ENCODE measurements at places on chromosomes 1 and 21.

DNA sequence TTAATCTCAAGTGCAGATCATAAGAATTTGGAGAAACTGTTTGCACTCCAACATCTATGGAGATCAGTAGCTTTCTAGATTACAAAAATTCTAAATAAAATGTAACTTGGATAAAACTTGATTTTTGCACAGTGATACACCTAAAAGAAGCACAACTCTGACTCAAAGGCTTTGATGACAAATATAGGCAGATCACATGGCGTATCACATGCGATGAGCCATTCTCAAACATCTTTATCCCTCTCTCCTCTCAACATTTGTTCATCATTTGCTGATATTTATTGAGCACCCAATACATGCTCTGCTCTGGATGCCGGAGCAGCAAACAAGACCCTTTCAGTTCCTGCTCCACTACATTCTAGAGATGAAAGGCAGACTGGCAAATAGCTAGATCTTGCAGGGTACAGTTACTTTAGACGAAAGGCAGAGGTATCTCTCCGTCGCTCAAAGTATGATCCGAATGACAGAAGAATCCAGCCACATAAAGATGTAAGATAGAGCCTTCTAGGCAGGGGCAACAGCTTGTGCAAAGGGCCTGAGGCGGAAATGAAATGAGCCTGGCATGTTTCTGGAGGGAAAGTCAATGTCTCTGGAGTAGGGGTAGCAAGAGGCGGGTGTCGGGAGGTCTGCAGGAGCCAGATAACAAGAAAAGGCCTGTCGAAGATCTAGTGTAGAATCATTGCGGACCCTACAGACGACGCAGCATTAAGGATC is 145.8 kb upstream of the ERRFI1 start:
- peak; percentile 54 for DNase-seq

DNA sequence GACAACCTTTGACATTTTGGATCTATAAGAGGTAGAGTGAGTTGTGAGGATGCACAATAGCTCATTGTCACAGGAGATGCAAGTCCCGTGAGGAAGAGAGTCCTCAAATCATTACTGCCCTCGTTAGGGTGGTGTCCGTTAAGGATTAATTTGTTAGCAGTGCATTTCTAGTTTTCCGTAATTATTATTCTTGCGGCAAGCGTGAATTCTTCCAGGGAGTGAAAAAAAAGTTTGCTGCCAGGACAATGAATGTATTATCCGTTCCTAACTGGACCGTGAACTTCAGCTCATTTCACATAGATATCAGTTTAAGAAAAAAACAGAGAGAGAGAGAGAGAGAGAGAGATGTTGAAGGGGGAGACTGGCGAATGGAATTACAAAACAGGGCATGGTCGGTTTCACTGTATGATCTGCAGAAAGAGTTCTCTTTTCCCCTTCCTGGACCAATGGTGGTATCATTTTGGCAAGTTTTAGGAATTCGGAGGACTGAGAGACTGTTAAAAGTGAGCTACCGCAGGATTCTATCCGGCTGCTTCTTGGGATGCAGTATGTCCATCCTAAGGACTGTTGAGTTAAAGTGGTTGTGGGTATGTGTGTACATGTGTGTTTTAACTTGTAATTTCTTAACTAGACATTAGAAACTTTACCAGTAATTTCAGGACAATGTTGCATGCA is 216.0 kb upstream of the NFIA start:
- DNase-seq, result no peak

DNA sequence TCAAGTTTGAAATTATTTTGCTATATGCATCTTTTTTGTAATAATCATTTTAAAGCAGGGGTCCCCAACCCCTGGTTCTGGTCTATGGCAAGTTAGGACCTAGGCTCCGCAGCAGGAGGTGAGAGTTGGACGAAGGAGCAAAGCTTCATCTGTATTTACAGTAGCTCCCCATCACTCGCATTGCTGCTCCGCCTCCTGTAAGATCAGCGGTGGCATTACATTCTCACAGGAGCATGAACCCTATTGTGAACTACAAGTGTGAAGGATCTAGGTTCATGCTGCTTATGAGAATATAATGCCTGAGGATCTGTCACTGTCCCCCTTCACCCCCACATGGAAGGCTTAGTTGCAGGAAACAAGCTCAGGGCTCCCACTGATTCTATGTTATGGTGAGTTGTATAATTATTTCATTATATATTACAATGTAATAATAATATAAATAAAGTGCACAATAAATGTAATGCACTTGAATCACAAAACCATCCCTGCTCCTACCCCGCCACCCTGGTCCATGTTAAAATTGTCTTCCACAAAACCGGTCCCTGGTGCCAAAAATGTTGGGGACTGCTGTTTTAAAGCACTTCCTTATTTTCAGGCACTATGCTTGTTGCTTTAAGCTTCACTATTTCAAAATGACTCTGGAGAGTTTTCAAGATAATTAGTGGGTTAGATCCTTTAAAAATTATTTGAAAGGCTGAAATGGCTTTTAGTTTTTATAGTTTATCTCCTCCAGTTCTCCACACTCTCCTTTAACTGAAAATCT is 74.8 kb downstream of the PLA2G4A start:
- DNase-seq, result no peak

DNA sequence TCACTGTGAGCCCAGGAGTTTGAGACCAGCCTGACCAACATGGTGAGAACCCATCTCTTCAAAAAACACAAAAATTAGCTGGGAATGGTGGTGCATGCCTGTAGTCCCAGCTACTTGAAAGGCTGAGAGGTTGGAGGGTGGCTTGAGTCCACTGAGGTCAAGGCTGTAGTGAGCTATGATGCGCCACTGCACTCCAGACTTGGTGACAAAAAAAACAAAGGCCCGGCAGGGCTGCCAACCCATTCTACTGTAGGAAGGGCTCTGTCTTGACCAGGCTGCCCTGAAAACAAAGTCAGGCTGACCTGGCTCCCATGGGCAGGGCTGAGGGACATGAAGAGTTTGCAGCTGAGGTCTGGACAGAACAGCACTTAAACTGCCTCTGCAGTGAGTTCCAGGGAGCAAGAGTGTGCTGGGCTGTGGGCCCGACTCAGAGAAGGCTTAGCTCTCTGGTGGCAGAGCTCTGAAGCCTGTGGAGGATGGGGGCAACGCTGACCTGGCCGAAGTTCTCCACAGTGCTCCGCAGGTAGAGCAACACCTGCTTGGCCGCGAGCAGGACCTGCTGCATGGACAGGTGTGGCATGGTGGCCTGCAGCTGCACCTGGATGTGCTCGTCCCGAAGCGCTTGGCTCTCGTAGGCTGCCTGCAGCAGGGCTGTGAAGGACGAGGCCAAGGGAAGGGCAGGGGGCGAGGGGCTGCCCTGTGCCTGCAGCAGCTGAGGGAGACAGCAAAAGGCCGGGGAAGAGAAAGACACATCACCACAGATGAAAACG is 42.4 kb downstream of the URB1 start:
- no peak for DNase-seq

DNA sequence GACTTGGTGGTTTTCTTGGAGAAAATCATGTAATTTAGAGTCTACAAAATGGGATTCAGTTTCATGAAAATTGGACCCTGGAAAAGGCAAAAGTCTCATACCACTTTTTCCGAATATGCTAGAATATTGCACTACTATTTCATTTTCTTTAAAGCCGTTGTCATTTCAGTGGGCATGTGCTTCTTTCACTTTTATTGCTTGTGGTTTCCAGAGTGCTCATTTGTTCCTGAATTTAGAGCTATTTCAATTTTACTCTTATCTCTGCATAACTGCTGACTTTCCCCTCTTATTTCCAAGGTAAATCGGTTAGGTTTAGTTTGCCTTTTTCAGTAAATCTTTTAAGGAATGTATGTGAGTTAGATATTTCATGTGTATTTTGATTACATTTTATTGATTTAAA is 11.6 kb downstream of the HHAT start:
- no peak for DNase-seq

- DNase-seq, result no peak
Measured at GRCh38 chr1:67433837-67434236, 3.6 kb upstream of the SERBP1 start.

GRCh38 chr1:108612496-108612895 is 48.4 kb downstream of the HENMT1 start:
- no peak for DNase-seq

- DNase-seq, result no peak
Measured at GRCh38 chr21:41815652-41816582, 49.1 kb upstream of the RIPK4 start.

DNA sequence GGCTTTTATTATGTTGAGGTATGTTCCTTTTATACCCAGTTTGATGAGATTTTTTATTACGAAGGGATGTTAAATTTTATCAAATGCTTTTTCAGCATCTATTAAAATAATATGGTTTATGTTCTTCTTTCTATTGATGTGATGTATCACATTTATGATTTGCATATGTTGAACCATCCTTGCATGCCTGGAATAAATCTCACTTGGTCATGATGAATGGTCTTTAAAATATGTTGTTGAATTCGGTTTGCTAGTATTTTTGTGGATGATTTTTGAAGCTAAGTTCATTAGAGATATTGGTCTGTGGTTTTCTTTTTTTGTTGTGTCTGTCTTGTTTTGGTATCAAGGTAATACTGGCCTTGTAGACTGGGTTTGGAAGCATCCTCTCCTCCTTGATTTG is 14.1 kb downstream of the GPR88 start:
- no peak for DNase-seq

GRCh38 chr1:228407106-228408040 is 738 bp upstream of the TRIM11 start:
- DNase-seq, result no peak

DNA sequence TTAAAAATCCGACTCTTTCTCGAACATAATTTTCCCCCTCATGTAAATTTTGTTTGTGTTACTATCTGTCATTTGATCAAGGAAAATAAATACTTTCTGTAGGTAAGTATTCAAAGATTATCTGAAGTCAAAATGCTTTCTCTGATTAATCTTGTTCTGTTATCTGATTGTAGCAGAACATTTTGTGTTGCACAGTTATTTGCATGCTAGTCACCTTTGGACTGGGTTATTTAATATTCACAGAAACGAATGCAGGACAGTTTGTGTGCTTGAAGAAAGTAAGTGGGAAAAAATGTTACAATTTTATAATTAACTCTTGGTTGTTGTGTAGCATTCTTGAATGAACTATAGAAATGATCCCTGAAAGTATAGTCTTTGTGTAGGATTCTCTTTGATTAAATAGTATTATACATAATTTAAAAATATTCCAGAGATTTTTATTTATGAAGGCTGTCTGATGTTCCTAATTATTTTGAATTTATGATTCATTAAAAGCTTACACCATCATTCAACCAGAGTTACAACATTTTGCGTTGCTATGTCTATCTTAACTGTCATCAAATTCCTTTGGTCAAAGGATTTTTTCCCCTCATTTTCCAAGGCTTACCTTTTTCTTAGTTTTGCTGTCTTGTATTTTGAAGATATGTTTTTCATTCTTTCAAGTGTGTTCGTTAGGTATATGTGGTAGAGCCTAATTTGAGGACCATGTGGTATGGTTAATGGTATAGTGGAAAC is 176.6 kb downstream of the GIPC2 start:
- no peak for DNase-seq

DNA sequence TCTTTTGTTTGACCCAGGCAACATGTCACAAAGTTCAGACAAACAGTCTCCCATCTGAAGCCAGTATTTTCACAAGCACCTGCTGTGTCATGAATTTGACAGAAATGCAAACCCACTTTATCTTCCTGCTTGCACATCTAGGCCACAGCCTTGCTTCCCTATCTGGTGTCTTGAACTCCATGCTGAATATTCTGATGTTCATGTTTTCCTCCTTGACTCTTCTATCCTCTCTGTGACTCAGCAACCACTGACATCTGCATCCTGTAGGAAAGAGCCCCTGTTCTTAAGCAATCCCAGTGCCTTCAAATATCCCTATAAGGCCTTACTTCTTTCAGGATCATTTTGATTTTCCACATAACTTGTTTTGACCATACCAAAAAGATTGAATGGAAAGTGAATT is 6.5 kb downstream of the CD55 start:
- peak; percentile 82 for DNase-seq

GRCh38 chr1:182279724-182280503 is 111.7 kb downstream of the GLUL start:
- DNase-seq, result peak; percentile 53

GRCh38 chr1:4127592-4128140 is 227.6 kb upstream of the C1orf174 start:
- DNase-seq, result no peak

DNA sequence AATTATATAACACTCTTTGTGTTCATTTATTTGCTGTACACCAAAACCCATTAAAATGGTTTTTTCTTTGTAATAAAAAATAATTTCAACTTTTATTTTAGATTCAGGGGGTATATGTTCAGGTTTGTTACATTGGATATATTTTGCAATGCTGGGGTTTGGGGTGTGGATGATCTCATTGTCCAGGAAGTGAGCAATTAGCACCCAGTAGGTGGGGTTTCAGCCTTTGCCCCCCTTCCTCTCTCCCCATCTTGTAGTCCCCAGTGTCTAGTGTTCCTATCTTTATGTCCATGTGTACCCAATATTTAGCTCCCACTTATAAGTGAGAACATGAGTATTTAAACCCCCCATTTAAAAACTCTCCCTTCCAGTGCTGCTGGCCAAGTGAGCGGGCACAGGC is 184.6 kb downstream of the RHOU start:
- no peak for DNase-seq

DNA sequence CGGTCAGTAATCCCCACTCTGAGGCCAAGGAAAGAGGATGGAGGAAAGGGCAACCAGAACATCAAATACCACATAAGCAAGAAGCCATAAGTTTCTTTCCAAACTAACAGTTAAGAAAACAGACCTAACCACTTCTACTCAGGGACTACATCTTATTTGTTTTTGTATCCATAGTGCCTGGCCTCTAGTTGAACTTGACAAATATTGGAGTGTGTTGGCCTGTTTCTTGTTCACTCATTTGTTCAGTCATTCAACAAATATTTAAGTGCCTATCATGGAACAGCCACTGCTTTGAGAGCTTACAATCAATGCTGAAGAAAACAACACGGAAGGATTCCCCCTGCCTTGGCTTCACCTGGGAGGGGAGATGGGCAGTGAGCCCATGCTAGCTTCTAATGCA is 69.7 kb downstream of the ST6GALNAC3 start:
- DNase-seq, result no peak

- no peak for DNase-seq
Measured at GRCh38 chr1:245763873-245764331, 609.1 kb downstream of the KIF26B start.

DNA sequence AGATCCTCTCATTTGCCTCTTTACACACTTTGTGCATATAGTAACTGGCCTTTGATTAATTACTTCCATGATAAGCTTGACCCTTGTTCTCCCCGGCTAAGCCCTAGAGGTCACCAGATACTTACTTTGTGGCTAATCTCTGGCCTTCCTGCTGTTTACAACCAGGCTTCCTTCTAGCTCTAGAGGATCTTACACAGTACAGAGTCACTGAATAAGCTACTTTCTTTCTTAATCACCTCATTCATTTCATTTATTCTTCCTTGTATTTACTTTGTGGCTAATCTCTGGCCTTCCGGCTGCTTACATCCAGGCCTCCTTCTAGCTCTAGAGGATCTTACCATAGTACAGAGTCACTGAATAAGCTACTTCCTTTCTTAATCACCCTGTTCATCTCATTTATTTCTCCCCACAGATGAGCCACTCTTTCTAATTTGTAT is 144.3 kb upstream of the C1orf21 start:
- DNase-seq, result peak; percentile 57

- DNase-seq, result no peak
Measured at GRCh38 chr1:153345187-153346076, 3.2 kb downstream of the PGLYRP4 start.
